ENCODE measurements at places on chromosomes 7 and 10.

GRCh38 chr10:6729071-6729774 is 149.1 kb upstream of the PRKCQ start:
- DNase-seq = no peak

DNA sequence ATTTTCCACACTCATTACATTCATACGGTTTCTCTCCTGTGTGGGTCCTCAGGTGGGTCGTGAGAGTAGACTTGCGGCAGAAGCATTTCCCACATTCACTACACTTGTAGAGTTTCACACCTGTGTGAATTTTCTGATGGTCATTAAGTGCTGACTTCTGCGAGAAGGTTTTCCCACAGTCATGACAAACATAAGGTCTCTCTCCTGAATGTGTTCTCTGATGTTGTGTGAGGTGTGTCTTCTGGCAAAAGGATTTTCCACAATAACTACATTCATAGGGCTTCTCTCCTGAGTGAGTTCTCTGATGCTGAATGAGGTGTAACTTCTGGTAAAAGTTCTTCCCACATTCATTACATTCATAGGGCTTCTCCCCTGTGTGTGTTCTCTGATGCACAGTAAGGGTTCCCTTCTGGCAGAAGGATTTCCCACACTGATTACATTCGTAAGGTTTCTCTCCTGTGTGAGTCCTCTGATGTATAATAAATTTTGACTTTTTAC is 15.1 kb downstream of the ZNF12 start:
- no peak for DNase-seq

GRCh38 chr10:119501690-119502089 is 40.8 kb downstream of the RGS10 start:
- no peak for DNase-seq

GRCh38 chr10:132149271-132149670 is 37.5 kb upstream of the DPYSL4 start:
- no peak for DNase-seq

DNA sequence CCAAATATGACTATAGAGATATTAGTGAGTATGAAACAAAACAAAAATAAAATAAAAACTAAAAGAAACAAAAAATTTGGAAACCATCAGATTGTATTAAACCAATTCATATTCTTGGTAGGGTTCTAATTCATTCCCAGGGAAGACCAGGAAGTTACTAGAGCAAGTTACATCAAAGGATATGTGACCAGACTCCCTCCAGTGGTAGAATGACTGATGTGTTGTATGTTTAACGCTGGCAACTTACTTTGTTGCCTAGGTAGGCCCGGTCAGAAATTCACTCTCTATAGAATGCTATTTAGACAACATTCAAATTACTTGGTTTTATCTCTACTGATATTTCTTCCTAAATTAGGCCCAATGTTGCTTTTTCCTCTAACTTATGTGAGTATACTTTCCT is 5.2 kb downstream of the PHYHIPL start:
- peak; percentile 31 for DNase-seq

DNA sequence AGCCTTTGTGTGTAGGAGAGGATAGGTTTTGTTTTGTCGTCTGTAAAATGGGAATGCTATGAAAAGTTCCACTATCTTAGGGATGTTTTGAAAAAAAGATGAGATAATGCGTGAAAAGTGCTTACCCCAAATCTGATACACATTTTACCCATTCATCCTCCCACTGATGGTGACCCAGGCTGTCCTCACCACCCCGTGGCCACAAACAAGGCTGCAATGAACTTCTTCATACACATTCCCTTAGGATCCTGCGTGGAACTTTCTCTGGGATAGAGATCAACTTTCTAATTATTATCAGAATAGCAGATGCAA is 399 bp upstream of the OGDHL start:
- DNase-seq = no peak

GRCh38 chr10:67618116-67618515 is 77.9 kb downstream of the CTNNA3 start:
- DNase-seq = no peak

DNA sequence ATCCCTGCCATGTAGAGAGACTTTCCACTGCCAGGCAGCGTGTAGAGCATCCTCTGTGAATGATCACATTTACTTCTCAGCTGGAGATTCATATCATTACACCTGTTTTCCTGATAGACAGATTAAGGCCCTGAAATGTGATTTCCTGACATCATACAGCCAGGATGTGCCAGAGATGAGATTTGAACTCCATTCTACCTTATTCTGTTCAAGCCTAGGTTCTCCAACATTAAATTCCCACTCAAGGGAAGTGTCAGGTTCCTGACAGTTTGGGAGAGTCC is 482.1 kb downstream of the RPS24 start:
- DNase-seq = no peak

- DNase-seq = peak; percentile 77
Observed at GRCh38 chr7:135911099-135911498, 66.1 kb downstream of the MTPN start.

DNA sequence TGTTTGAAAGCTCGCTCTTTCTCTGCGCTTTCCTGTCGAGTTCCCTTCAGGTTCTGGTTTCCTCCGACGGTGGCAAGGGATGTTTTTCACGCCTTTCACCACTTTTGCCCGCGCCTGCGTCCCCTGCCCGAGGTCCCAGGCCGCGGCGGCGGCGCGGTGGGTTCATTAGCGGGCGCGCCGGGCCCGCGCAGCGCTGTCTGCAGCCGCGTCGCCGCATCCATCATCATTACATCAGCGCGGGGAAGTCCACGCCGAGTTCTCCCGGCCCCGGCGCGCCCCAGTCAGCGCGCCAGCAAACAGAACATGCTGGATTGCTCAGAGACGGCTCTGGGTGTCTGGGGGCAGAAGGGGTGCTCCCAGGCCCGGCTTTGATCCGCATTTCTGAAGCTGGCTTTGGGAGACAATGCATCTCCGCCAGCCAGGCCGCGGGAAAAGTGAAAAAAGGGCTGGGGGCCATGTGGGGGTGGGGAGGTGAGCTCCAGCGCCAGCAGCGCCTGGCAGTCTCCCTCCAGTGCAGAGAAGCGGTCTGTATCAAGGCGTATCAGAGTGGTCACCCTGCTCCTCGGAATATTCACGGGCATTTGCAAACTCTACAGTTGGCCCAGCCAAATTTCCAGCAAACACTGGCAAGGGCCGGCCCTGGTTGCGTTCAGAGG is 8.9 kb downstream of the GLI3 start:
- peak; percentile 61 for DNase-seq

GRCh38 chr10:126776168-126776567 is 105.7 kb upstream of the C10orf90 start:
- no peak for DNase-seq

- DNase-seq = no peak
Observed at GRCh38 chr10:113168584-113168983, 218.5 kb downstream of the TCF7L2 start.

- DNase-seq = no peak
Observed at GRCh38 chr7:155106356-155106755, 36.2 kb downstream of the HTR5A start.

- no peak for DNase-seq
Observed at GRCh38 chr10:29841724-29842649, 207.2 kb upstream of the SVIL start.

DNA sequence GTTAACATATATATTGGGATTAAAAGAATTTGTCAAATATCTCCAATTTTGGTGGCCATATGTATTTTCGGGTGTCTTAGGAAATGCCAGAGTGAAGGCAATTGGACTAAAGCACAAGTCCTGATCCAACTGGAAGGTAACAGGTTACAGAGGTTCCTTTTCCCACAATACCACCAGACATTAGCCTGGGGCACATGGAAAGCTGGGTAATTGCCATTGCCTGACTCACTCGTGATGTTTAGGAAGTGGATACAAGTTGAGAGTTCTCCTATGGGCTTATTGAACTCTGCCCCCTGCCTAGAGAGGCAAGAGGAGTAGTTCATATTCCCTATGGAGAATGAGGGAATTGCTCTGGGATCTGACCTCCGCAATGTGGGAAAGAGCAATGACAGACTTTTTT is 5.7 kb downstream of the DNAH11 start:
- DNase-seq = no peak

- no peak for DNase-seq
Observed at GRCh38 chr10:129464251-129464650, 2.8 kb upstream of the MGMT start.

GRCh38 chr10:121771966-121772365 is 155.9 kb downstream of the ATE1 start:
- DNase-seq = no peak

GRCh38 chr7:421136-421991 is 98.3 kb downstream of the PDGFA start:
- DNase-seq = no peak

- no peak for DNase-seq
Observed at GRCh38 chr7:139897422-139898090, 68.5 kb downstream of the TBXAS1 start.

- no peak for DNase-seq
Observed at GRCh38 chr10:102398172-102399020, 2.9 kb downstream of the NFKB2 start.

DNA sequence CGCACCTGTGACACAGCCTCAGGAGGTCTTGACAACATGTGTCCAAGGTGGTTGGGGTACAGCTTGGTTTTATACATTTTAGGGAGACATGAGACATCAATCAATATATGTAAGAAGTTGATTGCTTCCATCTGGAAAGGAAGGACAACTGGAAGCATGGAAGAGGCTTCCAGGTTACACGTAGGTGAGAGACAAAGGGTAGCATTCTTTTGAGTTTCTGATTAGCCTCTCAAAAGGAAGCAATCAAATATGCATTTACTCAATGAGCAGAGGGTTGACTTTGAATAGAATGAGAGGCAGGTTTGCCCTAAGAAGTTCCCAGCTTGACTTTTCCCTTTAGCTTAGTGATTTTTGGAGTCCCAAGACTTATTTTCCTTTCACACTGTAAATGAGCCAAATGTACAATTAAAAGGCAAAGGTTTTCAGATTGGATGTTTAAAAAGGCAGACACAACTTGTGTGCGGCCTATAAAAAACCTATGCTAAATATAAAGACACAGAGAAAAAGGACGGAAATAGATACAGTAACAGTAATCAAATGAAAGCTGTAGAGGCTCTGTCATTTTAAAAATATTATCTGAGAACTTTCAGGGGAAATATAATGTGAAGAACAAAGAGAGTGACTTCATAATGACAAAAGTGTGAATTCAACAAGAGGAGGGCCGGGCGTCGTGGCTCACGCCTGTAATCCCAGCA is 65.7 kb upstream of the LANCL2 start:
- DNase-seq = no peak

DNA sequence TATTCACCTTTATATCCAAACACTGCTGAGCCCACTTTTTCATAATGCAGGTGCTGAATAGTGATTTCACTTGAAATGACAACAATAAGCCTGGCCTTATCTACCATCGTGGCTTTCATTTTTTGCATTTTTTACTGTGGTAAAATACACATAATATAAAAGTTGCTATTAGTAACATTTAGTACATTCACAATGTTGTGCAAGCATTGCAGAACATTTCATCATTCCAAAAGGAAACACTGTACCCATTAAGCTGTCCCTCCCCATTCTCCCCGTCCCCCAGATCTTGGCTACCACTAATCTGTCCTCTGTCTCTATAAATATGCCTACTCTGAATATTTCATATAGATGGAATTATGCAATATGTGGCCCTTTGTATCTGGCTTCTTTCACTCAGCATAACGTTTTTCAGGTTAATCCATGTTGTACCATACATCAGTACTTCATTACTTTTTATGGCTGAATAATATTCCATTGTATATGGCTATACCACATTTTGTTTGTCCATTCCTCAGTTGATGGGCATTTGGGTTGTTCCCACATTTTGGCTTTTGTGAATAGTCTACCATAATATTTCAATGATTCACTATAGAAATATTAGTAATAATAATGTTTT is 68.5 kb upstream of the ARID5B start:
- no peak for DNase-seq

DNA sequence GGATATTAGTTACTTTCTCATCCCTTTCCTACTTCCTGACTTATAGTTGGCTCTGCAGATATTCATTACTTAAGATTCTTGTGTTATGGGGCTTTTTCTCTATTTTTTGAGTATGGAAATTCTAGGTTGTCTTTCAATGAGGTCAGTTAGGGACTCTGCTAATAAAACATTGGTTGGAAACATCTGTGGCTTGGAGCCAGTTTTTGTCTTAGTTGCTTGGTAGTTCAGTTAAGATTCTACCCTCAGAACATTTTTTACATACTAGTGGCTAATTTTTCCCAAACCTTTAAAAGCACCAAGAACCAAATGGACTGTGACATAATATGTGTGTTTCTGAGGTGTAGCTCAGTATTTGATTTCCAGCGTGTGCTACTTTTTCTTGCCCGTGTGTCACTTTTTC is 305.6 kb upstream of the FZD1 start:
- no peak for DNase-seq

DNA sequence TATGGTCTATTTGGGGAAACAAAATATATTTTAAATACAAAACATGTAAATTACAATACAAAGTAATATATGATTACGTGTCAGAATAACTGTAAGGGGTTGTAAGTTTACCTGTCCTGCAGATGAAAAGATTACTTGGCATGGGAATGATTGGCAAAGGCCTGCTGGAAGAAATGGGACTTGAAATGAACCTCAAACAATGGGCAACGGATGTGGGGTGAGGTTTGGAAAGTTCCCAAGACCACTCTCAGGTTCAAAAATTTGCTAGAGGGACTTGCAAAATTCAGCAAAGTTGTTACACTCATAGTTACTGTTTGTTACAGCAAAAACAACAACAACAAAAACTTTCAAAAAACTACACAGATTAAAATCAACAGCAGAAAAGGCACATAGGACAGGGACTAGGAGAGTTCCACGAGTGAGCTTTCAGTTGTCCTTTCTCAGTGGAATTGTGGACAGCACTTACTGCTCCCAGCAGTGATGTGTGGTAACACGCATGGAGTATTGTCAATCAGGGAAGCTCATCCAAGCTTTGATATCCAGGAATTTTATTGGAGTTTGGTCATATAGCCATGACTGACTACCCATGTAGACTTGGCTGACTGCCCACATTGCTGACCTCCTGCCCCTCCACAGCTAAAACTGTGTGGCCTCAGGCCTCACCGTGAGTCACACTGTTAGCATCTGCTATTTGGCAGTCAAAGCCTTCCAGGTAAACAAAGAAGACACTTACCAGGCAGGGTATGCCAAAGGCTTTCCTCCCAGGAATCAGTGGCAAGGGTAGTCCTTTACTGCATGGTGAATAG is 43.8 kb downstream of the EXOC6 start:
- no peak for DNase-seq

DNA sequence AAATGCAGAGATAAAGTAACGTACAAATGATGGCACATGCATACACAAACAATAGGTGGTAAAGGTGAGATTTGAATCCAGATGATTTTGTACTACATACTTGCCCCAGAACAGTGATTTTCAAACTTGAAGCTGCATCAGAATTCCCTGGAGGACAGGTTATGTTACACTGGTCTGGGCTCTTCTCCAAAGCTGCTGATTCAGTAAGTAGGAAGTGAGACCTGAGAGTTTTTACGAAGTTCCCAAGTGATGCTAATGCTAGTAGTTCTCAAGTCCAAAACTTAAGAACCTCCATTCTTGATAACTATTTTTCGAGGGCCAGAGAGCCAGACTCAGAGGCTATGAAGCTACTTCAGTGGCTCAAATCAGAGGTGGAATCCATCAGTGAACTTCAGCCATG is 159.0 kb upstream of the POM121L12 start:
- no peak for DNase-seq

GRCh38 chr10:16777473-16778370 is 39.5 kb downstream of the RSU1 start:
- DNase-seq = peak; percentile 27

- DNase-seq = no peak
Observed at GRCh38 chr10:80405626-80406025, 2.7 kb upstream of the PRXL2A start.
